ENCODE measurements at places on chromosomes 7 and 10.

DNA sequence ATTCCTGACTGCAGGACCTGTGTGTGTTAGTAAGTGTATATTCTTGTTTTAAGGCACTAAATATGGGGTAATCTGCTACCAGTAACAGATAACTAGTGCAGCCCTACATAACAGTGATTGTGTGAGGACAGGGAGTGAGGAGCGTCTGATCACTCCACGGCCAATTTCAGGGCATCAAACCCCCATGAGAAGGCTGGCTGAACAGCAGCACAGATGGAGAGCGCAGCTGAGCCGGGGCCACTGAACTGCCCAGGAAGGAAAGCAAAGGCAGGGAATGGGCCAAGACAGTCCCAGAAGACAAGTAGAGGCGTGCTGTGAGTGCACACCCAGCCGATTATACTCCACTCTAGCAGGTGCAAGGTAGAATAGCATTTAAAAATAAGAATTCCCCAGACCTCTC is 157.1 kb upstream of the CHST15 start:
- DNase-seq: no peak

DNA sequence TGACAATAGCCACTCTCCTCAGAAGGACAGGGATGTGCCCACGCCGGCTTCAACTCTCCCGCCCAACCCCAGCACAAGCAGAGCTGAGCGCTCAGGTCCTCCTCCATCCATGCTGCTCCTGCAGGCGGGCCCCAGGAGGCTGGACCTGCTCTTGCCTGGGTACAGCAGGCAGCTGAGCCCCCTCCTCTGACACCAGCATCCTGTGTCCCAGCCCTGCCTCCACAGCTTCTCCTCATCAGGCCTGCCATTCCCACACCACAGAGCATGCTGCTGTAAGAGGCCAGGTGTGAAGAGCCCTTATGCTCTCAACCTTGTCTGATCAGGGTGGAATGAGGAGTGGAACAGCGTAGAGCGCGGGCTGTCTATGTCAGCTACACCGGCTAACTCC is 302.2 kb downstream of the PTPRN2 start:
- DNase-seq: no peak

DNA sequence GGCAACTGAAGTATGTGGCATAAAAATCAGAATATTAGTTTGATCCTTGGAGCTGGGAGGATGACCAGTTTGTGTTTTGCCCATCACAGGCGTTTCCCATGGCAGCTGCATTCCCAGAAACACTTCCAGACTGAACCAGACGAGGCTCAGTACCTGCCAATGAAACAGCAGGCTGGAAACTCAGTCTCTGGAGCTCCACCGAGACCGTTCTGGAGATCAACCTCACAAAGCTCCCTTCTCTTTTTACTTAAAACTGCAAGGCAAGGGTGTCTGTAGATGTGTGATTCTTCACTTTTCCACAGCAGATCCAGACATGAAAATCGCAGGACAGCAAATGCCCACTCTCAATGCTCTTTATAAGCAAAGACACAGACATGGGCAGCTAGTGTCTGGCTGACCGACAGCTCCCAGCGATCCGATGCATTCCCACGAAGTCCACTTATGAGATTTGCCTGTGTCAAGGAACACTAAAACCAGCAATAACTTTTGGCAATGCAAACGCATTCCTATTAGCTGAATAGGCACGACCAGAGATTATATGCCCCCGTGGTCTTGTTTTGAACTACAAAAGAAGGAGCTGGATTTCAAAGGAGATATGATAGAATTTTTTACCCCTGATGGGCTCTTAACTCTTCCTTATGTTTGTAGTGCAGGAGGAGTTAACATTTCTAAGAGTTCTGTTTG is 72.6 kb downstream of the ADAM12 start:
- DNase-seq: no peak

DNA sequence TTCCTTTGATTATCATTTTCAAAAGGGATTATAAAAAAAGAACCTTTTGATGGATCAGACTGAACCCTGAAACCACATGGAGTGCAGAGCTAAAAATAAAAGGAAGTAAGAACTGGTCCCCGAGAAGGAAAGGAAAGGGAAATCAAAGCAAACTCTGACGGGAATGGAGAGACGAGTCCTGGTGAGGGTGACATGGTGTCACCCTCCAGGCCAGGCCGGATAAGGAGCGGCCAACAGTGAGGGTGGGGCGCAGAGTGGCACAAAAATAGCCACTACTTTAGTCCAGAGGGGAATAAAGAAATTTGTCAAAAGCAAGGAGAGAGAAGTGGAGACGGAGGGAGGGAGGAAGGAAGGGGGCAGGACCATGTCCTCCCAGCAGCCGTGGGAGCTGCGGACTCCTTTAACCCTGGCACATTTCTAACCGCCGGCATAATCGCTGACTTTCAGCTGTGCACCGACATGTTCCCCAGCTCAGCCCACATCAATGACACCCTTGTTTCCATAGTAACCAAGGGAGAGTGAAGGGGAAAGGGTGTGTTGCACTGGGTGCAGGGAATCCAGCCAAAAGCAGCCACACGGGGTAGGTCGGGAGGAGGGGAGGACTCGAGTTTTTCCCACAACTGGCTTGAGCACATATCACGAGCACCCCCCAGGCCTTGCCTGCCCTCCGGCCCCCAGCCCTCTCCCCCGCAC is 29.7 kb downstream of the TRIM8 start:
- DNase-seq: no peak

- no peak for DNase-seq
These were observed 127.4 kb upstream of the INHBA start for GRCh38 chr7:41830271-41830670.

- DNase-seq: no peak
These were observed 666.1 kb upstream of the FOXK1 start for GRCh38 chr7:4015996-4016395.

GRCh38 chr10:10699427-10699826 is 318.2 kb upstream of the CELF2 start:
- DNase-seq: no peak

GRCh38 chr7:40979296-40979695 is 723.6 kb downstream of the INHBA start:
- no peak for DNase-seq

DNA sequence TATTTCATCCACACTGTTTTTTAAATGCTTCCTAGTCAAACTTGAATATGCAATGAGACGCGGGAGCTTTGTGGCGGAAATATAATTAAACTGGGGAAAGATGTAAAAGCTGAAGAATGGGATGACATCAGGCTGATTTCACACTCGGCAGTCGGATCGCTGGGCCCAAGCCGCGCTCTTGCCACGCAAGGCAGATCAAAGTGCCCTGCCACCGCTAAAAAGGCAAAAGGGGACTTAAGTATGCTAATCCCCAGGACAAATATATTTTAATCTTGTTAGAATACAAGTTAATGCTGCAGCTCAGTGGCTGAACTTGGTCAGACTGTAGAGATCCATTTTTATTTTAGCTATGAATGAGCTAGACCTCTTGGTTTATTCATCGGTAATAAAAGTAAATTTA is 13.8 kb downstream of the EN2 start:
- DNase-seq: no peak

DNA sequence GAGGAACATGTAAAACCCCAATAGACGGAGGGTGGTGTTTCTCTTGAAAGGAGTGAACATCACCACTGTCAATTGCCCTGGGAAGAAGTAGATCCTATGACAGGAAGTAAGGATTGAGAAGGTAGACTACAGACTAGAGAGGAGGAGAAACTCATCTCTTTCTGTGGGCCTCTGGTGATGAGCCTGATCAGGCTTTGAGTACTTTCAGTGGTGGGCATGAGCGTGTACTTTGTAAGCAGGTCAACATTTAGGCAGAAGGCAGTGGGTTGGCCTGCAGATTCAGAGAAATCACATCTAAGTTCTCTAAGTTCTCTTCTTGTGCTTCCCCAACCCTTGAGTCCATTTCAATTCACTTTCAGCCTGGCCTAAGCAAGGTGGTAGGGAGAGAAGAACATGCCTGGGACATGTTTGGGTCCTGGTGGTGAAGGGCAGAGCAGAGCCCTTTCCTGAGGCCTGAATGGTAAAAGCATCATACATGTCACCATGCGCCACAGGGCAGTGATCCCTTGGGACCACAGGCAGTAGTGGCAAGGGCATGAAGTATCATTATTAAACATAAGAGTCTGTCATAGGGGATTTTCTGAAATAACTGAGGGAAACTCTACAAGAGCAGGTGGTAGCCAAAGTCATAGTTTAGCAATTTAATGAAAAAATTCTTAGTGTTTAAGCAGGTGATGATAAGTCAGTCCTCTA is 56.4 kb upstream of the ANKRD1 start:
- DNase-seq: no peak

GRCh38 chr7:70619130-70619529 is 512.8 kb upstream of the GALNT17 start:
- no peak for DNase-seq
